NCI-H2171 treated with DMSO at 0.1 percent for 48 hours (cell line): ENCODE measurements at places on chromosomes 1 and 21.
A peak's percentile ranks its signal among the peaks of the same experiment; 100 is the strongest.

- peak; percentile 33 for DNase-seq
Measured at GRCh38 chr1:156103521-156103947, 11.0 kb upstream of the LMNA start.

GRCh38 chr1:23026568-23026967, 7.3 kb downstream of the KDM1A start:
- no peak for DNase-seq

GRCh38 chr21:17270229-17270628, 242.6 kb upstream of the CXADR start:
- DNase-seq, result peak; percentile 59

DNA sequence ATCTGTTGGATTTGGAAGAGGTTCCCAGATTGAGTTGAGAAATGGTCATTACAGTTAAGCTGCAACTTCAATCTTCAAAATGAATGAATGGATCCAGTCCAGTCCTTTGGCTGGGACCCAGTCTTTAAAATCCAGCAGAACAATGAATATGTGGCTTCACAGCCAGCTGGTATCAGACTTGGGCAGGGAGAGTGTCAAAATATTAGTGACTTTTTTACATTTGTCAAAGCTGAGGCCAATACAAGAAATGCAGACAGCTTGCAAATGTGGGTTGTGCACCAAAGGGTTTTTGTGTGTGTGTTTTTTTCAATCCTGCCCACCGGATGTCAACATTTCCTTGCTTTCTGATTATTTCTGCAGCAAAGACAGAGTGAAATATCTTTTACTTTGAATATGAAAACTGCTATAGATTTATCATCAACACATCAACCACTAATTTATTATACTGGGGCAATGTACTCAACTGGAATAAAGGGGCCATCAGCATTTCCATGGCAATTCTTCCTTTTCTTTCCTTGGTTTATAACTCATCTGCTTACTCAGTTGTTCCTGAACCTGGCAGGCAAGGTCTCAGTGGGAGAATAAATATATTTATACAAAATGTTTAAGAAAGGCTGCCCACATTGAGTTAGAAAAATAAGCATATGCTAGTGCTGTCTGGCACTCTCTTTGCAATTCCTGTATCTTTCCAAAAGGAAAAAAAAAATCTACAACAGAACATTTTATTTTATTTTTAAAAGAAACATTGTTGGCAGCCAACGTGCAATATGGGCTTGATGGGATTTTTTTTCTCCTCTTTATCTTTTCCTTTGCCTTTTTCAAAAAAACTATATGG, 491.6 kb upstream of the C1orf87 start:
- DNase-seq, result no peak

DNA sequence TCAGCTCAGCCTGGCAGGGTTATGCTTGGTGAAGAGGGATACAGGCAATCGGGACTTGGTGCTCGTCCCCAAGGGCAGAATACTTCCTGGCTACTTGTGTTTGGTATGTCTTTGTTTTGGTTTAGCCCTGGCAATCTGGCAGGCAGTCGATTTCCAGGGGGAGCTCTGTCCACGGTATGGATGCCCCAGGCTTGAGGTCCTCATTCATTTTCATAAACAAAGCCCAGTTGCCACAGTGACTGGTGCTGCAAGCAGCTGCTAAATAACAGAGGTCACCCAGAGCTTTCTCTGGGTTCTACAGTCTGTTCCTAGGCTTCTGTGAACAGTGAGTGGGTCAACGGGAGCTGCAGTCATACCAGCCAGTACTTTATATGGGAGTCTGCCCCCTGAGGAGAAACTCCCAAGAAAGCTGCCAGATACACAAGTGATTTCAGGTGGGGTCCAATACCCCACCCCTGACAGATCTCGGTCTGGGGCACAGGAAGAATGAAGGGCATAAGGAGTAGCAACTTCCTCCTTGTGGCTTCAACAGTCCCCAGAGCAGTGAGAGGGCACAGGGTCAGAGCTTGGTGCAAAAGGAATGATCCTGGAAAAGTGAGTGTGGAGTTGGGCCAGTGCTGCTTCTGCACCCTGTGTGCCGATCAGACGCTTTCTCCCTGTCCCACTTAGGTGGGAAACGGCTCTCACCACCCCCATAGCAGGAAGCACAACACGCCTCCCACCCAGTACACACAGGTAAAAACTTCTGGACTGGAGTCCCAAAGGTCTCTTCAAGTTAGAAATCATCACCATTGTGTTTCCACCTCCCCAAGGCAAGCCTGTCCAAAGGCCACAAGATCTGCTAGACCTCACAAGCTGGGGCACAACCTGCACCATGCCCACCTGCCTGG, 55.5 kb downstream of the TGFBR3 start:
- no peak for DNase-seq

DNA sequence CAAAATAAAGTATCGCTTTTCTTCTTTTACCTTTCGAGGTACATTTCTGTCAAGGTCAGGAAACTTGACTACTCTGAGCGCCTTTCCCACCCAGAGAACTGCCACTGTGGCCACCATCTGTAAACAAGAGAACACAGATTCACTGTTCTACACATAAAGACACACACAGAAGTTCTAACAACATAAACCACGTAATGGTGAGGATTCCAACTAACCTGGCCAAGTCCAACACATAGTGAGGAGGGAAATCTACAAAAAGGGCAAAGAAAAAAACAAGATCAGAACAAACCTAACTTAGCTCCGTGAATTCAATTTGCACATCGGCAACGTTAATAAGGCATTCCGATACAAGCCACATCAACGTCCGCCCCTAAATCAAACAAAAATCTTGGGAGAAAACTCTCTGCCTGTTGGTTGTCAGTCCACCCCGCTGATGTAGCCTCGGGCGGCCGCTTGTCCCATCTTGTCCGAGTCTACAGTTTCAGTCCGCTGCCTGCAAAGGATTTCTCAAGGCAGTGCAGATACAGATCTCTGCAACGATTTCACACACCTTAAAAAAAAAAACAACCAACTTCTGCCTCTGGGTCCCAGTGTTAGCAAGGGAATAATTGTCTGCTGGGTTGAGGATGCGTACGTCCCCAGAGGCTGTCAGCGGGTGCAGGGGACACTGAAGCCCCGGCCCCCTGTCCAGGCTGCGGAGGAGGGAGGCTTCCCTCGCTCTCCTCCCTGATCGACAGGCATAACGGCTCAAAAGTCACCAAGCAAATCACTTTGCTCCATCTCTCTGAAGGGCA, 1.0 kb downstream of the SLC35D1 start:
- peak; percentile 28 for DNase-seq

GRCh38 chr1:54253480-54253879, 53.5 kb downstream of the MRPL37 start:
- no peak for DNase-seq

DNA sequence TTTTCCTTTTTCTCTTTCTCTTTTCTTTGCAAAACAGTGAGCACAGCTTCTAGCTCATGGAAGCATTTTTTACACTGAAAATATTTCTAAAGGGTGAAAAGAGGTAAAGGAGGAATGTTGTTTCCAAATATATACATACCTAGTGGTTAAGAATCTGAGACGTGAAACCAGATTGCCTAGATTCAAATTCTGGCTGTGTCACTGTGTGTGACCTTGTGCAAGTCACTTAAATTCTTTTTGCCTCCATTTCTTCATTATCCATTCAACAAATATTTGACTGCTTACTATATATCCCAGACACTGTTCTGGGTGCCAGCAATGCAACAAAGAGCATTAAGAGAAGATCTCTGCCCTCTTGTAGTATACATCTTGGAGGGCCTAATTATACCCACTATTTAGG, 53.3 kb downstream of the ZFYVE9 start:
- DNase-seq, result no peak

DNA sequence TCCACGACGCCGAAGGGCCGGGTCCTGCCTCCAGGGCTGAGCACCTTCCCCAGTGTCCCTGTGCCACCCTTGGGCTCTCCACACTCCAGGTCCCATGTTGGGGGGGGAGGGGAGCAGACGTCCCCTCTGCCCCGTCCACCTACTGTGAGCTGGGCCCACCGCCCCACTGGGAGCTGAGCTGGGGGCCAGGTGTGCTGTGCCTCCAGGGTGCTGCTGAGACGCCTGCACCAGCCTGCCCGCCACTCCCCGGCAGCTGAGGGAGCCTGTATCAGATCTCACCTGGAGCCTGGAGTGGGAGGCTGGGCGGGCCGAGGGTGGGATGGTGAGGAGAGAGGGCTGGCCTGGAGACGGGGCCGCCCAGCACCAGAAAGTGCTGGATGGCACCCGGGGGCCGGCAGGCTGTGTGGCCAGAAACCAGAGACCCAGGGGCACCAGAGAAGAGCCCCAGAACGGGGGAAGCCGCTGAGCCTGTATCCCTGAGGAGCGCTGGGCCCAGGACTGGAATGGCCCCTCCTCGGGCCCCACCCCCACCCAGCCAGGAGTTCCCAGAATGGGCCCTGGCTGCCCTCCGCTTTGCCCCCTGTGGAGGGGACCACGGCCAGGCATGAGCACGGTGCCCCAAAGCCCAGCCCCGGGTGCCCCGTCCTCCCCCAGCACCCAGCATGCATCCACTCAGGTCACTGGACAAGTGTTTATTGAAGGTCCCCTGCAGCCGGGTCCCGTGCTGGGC, 3.4 kb downstream of the TNFRSF18 start:
- DNase-seq, result peak; percentile 72

- DNase-seq, result no peak
Measured at GRCh38 chr1:14791654-14792053, 193.2 kb downstream of the KAZN start.

GRCh38 chr1:152565535-152566215, 905 bp downstream of the LCE3E start:
- no peak for DNase-seq

DNA sequence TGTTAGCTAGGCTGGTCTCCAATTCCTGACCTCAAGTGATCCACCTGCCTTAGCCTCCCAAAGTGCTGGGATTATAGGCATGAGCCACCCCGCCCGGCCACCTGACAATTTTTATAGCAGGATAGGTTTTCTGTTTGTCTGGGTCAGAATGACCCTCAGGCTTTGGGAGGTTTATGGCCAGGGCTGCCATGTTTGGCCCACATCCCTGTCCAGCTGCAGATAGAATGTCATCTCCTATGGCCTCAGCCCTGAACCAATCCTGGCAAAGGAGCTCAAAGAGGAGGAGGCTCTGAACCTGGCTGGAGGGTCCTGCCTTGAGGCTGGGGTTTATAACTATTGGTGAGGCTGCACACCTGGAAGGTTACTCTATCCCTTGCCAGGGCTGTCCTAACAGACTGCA, 83.0 kb downstream of the HMGB4 start:
- no peak for DNase-seq

DNA sequence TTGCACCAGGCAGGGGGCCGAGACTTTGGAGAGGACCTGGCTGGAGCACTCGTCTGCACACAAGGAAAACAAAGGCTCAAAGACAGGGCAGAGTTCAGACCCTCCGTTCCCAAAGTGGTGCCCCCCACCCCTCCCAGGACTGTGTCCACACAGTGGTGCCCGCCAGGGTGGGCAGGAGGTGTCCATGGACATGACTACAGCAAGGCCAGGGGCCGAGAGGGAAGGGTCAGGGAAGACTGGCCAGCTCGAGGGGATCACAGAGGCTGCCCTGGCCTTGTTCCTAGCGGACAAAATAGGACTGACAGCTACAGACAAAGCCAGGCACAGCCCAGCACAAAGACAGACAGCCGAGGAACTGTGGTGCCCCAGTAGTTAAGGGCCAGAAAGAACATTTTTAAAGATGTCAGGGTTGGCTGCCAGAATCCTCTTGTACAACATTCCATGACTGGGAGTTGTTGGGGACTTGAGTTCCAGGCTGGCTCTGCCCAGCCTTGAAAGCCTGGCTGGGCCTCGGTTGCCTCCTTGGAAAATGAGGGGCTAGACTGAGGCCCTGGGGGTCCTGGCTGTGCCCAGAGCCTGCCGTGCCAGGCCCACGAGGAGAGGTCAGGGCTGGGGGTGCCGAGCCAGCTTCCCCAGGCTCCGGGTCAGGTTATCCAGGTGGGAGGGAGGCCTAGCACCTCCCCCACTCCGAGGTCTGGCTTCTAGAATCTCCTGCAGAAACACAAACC, 63.7 kb downstream of the SLX9 start:
- no peak for DNase-seq

DNA sequence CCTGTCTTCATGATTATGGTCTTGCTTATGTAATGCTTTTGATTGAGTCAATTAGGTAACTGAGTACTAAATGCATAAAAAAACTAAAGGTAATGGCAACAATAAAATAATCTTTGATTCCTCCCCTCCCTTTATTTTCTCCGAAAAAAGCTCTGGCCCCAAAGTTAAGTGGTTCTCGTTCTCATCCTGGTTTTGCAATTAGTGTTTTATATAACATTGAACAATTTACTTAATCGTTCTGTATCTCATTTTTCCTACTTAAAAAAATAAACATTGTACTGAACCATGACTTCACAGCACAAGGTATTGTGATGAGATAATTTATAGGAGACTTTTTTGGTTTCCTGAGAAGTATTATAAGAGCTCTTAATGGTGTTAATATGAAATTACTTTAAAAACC, 11.3 kb downstream of the SLC22A15 start:
- DNase-seq, result no peak

- no peak for DNase-seq
Measured at GRCh38 chr1:219220945-219221344, 47.3 kb downstream of the LYPLAL1 start.

DNA sequence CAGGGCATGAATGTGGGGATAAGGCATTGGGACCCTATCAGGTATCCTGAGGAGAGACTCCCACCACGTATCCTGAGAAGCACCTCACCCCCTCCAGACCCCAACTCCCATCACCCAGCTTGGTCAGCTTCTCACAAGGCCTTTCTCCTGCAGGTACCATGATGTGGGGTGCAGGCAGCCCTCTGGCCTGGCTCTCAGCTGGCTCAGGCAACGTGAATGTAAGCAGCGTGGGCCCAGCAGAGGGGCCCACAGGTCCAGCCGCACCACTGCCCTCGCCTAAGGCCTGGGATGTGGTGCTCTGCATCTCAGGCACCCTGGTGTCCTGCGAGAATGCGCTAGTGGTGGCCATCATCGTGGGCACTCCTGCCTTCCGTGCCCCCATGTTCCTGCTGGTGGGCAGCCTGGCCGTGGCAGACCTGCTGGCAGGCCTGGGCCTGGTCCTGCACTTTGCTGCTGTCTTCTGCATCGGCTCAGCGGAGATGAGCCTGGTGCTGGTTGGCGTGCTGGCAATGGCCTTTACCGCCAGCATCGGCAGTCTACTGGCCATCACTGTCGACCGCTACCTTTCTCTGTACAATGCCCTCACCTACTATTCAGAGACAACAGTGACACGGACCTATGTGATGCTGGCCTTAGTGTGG, 1.3 kb downstream of the GPR3 start:
- DNase-seq, result no peak

- peak; percentile 23 for DNase-seq
Measured at GRCh38 chr1:224769452-224770335, 153.6 kb downstream of the CNIH3 start.

DNA sequence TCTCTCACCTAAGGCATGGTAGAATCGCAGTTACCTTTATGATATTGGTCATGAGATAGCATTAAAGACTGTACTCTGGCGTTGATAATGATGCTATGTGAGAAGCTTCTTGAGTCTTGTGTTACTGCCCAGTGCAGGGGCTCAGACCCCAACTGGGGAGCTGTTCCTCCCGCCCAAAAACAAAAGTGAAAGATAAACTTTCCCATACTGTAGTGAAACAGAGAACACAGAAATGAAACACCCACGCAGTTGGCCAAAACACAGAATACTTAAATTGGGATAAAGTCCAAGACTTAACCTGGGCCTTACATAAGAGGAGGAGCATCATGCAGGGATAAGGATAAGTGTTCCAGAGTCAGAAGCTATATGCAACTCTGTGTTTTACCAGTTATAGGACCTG, 130.6 kb downstream of the HHIPL2 start:
- no peak for DNase-seq

GRCh38 chr21:14585122-14585521, 39.0 kb upstream of the SAMSN1 start:
- DNase-seq, result no peak

- no peak for DNase-seq
Measured at GRCh38 chr1:117146575-117147340, 25.2 kb upstream of the TRIM45 start.
